CD4-positive, alpha-beta T cell treated with Interleukin-10 for 1 hour (primary cell): ENCODE measurements at places on chromosomes 4 and X.

DNA sequence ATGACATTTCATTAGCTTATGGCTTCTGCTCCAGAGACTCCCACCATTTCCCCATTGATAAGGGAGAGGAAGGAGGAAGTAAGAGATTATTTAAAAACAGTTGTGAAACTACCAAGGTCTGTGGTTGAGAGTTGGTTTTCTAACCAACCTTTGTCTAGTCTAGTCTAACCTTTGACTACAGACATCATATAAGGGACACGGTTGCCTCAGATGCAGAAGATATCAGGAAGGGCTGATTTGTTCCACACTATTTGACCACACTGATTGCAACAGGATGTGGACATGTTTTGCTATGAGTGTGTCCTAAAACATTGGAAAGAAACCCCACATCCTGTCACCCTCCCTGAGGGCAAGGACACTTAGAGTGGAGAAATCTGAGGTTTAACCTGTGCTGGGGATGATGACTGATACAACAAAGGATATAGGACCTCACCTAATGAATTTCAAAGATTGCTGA lies 53.0 kb downstream of the COQ2 start:
- DNase-seq: peak; percentile 41

DNA sequence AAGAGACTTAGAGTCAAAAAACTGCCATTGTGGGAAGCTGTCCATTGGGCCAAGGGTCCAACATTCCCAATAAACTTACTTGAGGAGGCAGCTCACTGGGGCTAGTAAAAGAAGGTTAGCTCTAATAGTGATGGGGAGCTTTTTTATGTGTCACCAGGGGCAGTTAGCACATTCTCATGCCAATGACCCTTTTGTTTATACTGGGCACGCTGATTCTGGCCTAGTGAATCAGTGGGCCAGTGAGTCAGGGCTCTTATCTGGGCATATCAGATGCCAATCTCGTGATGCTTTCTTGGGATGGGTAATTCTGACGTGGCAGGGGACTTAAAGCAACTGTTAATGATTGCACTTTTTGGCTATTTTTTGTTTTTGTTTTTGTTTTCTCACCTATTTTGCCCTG lies 27.8 kb downstream of the TCEAL1 start:
- DNase-seq: no peak

DNA sequence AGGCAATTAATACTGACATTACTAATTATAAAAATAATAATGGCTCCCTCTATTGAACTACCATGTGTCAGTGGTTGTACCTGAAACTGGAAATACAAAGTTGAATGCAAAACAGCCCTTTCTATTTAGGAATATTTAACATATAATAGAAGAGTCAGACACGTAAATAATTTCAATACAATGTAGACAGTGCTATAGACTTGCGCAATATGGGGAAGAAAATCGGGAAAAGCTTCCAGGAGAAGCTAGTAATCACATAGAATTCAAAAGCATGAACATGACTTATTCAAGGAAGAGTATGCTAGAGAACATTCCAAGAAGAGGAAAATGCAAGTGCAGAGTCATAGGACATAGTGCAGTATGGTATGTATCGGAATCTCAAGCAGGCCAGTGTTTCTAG lies 408.9 kb upstream of the FTHL17 start:
- no peak for DNase-seq

DNA sequence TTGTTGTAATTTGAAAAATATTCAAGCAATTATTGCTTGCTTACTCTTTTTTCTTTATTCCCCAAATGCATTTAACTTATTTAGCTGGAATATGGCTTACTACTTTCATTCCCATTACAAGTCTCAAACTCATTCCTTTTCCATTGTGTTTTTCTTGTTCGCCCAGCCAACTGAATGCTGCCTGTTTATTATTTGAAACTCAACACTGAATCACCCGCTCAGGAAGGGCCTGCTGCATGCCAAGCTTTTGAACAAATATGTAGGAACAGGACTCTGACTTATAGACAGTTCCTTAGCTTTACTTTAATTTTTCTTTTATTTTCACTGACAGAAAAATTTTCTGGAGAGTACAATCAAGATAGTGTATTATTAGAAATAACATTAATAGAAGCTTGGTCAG lies 12.9 kb downstream of the PCDH18 start:
- no peak for DNase-seq

DNA sequence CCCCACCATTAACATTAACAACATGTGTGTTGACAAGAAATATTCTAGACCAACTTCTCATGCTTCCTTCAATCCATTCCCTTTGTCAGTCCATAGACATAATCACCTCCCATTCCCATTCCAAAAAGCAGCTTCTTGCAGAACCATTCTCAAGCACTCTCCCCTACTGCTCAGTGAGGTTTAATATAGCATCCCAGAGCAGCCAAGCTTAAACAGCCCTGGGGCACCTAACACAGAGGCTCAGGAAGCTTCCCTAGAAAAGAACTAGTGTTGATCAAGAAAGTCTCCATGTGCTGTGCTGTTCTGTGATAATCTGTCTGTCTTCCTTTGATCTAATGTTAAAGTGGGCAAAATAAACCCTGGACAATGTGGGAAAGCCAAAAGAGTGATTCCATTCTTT lies 174.2 kb upstream of the NOCT start:
- DNase-seq: no peak

DNA sequence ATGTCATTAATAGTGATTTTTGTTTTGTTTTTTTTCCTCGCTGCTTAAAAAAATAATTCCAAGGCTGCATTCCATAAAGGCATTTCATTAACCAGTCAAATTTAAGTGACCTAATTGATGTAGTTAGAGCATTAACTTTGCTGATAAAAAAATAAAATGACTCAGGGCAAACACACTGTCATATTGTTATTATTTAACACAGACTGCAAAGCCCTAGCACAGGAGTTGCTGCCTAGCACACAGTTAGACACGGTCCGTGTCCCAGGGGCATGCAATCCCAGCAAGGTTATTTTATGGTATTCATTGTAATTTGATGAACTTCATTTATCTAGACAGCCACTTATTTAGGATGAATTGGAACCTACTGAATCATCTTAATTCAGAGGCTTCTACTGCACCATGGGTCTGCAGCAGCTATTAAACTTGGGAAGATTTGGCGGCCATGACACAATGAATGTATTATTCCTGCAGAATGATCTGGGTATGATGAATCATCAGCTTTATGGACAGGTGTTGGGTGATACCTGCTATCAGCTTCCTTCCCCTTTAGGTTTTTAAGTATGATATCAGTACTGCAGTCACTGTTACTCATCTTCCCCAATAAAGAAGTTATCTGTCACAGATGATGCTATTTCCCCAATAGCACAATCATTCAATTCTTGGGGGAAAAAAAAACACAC lies 182.7 kb downstream of the PPARGC1A start:
- DNase-seq: no peak
